Bronchial epithelial cell (primary cell): ENCODE measurements at places on chromosomes 2 and 18. TPM values are rescaled to one million over a fixed set of nuclear protein-coding genes. Genes with fewer than 3 reads are reported as not detected.

The WNT6 gene
- not detected in 2 replicates for total RNA-seq

The GDF7 gene
- total RNA-seq: under 0.01 and 0.13 TPM in 2 replicates

The GAD1 gene
- 1.3 and 1.7 TPM in 2 replicates for total RNA-seq

The GPBAR1 gene
- total RNA-seq: under 0.01 TPM in 1 of 2 replicates, not detected in the other

The CIB4 gene
- not detected in 2 replicates for total RNA-seq

The CHRND gene
- total RNA-seq: not detected in 2 replicates

The CAPN13 gene
- total RNA-seq: under 0.01 TPM in 1 of 2 replicates, not detected in the other

The INPP5D gene
- total RNA-seq: 24.1 and 26.6 TPM in 2 replicates

The INHBB gene
- total RNA-seq: 0.53 and 2.3 TPM in 2 replicates

The SGPP2 gene
- total RNA-seq: 9.7 and 40.1 TPM in 2 replicates

The CYRIA gene
- total RNA-seq: 0.79 and 4.1 TPM in 2 replicates

The KCNE4 gene
- under 0.01 and 0.26 TPM in 2 replicates for total RNA-seq

The ZC3H15 gene
- 120 and 128 TPM in 2 replicates for total RNA-seq

The AQP4 gene
- total RNA-seq: under 0.01 TPM in 1 of 2 replicates, not detected in the other
